ENCODE measurements at places on chromosomes 5 and 9. TPM values are rescaled to one million over a fixed set of nuclear protein-coding genes. Genes with fewer than 3 reads are reported as not detected.

IL11RA gene
- 27.4 TPM for total RNA-seq

PPP3R2 gene
- total RNA-seq: not detected

IDNK gene
- 5.1 TPM for total RNA-seq

GNA14 gene
- 0.09 TPM for total RNA-seq

CA9 gene
- 0.89 TPM for total RNA-seq

ZNF484 gene
- 8.0 TPM for total RNA-seq

FCN2 gene
- not detected for total RNA-seq

DNA sequence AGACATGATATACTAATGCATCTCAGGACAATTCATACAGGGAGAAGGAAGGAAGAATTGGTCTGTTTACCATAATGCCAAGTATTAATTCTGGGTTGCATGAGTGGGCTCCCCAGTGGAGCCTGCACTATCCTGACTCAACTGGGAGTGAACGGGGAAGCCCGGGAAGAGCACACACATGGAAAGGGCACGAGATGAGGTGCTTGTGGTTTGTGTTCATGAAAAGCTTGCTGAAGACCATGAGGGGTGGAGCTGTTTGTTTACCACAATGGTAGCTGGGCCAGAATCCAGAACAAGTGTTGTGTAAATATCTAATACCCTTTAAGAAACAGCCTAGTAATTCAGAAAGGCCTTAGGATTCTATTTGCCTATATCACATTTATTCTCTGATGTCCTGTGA, 44.6 kb downstream of the POC5 start:
- no peak for DNase-seq
- H3K4me3 ChIP-seq: no peak overlapping the region
- H3K4me1 ChIP-seq: peaks cover 50% of the 10 kb centered on the region

- no peak for DNase-seq
- H3K27ac ChIP-seq: no peak overlapping the region
- no peaks in the 10 kb centered on the region for H3K4me1 ChIP-seq
- no peak overlapping the region for H3K4me3 ChIP-seq
These were observed 96.4 kb downstream of the DIRAS2 start for GRCh38 chr9:90546200-90546599.

DNA sequence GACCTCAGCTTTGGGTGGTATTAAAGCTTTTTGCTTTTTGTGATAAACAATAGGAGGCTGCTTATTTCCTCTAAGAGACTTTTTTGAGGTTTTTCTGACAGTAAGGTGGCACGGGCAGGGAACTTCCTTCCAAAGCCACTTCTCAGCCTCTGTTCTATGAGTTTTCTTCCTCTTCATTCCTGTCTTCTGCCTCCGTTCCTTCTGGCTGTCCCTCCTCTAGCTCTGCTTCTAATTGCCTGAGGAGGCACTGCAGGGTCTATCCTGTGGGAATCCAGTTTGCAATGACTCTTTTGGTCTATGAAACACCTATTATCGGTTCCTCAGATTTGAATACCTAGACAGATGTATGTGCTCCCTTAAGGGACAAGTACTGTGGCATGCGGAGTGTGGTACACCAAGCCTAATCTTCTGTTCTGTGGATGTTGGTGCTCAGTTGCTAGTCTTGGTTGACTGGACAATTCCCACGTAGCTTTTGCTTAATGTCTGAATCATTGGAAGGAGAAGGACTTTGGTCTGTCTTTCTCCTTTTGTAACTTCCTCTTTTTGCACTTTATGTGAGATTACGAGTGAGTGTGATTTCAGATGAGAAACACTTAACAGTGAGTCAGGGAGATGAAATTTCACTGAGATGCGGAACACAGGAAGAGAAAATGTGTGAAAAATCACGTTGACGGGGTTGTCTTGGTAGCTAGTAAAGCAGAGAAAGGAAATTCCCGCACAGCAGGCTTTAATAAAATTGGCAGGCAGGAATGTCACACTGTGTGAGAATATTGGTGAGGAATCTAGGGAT, 305.2 kb downstream of the EFNA5 start:
- H3K36me3 ChIP-seq: no peaks in the 10 kb centered on the region
- no peak for DNase-seq
- no peak overlapping the region for H3K4me3 ChIP-seq
- peaks cover 8% of the 10 kb centered on the region for H3K27me3 ChIP-seq
- H3K27ac ChIP-seq: no peak overlapping the region

- H3K4me3 ChIP-seq: no peak overlapping the region
- H3K4me1 ChIP-seq: no peaks in the 10 kb centered on the region
- DNase-seq: no peak
- H3K27ac ChIP-seq: no peak overlapping the region
These were observed 14.7 kb downstream of the SNX2 start for GRCh38 chr5:122789461-122790171.

GRCh38 chr5:127313847-127314473, 23.4 kb downstream of the MEGF10 start:
- peak; percentile 48 for DNase-seq
- no peaks in the 10 kb centered on the region for H3K36me3 ChIP-seq
- H3K4me3 ChIP-seq: no peak overlapping the region
- peaks cover 30% of the 10 kb centered on the region for H3K27me3 ChIP-seq

DNA sequence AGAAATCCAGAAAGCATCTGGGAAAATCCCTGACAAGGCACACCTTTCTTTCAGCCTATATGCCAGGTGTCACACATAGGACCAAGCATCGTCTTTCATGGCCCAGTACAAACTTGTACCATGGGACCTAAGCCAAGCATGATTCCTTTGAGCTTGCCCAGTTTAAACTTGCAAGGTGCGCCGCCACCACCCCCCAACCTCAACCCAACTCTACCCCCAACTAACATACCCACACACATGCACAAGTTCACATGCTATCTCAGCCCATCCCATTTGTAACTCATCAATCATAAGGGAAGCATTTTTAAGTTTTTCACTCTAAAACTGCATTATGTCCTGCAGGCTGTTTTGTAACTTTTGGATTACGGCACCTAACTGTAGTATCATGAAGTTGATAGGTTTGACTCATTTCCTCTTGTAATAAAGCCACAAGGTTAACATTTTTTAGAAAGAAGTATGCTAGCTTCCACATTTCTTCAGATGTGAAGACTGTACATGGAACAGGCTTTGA, 145.9 kb upstream of the FST start:
- H3K4me1 ChIP-seq: no peaks in the 10 kb centered on the region
- H3K4me3 ChIP-seq: no peak overlapping the region

GRCh38 chr5:15183520-15183919, 311.9 kb upstream of the ANKH start:
- H3K4me1 ChIP-seq: no peaks in the 10 kb centered on the region
- H3K4me3 ChIP-seq: no peak overlapping the region
- H3K27ac ChIP-seq: no peak overlapping the region
- H3K27me3 ChIP-seq: no peaks in the 10 kb centered on the region

GRCh38 chr9:16637218-16637617, 233.3 kb downstream of the BNC2 start:
- H3K4me1 ChIP-seq: no peaks in the 10 kb centered on the region
- no peaks in the 10 kb centered on the region for H3K36me3 ChIP-seq

- H3K27me3 ChIP-seq: peaks cover 4% of the 10 kb centered on the region
- H3K4me1 ChIP-seq: peaks cover 22% of the 10 kb centered on the region
- no peak overlapping the region for H3K4me3 ChIP-seq
- DNase-seq: no peak
- no peaks in the 10 kb centered on the region for H3K36me3 ChIP-seq
- H3K27ac ChIP-seq: no peak overlapping the region
These were observed 38.8 kb upstream of the SPRY4 start for GRCh38 chr5:142363619-142363963.

DNA sequence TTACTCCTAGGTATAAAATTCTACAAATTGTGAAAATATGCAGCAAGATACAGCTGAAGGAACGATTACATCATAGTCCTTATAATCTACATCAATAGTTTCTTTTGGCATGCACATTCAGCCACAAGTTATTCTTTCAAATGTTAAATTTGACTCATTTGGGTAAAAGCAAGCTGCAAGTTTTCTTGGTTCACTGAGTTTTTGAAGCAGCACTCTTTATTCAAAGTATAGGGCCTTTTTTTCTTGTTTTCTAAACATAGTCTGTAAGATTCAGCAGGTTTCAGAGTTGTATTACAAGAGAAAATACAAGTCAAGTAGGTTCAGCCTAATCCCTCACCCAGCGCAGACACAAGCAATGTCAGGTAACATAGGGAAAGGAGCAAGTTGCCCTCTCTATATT, 981.5 kb downstream of the PTPRD start:
- no peaks in the 10 kb centered on the region for H3K27me3 ChIP-seq
- H3K4me3 ChIP-seq: no peak overlapping the region
- DNase-seq: no peak
- H3K4me1 ChIP-seq: no peaks in the 10 kb centered on the region
- no peaks in the 10 kb centered on the region for H3K36me3 ChIP-seq

DNA sequence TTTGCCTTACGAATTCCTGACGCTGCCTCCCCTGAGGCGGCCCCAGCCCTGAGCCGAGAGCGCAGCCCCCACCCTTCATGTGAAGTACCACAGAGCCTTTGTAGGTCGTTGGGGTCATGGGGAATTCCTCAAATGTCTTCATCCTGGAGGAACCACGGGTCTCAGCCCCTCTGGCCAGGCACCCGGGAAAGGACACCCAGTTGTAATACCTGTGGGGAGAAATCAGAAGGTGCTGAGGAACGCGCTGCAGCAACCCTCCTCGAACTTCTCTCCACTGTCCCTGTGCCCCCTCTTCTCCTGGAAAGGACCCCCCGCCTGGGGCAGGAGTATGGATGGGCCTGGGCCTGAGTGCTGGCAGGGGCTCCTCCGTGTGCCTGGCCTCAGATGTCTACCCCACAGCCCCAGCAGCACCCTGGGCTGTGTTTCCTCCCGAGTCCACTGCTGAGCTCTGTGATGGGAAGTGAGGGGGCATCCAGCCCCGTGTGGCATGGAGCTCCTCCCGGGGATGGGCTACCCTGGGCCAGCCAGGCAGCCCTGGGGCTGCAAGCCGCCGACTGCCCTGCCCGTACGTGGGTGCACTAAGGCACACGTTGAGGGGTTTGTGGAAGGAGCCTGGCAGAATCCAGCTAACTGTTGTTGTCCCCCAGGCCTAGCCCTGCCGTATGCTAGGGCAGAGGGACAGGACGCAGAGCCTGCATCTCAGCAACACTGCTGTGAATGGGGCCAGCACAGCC, 18.7 kb upstream of the SCGB3A1 start:
- no peak for DNase-seq
- no peaks in the 10 kb centered on the region for H3K36me3 ChIP-seq
- no peaks in the 10 kb centered on the region for H3K4me1 ChIP-seq
- no peak overlapping the region for H3K27ac ChIP-seq

GRCh38 chr9:4226331-4227250, 73.3 kb downstream of the GLIS3 start:
- H3K4me1 ChIP-seq: peaks cover 19% of the 10 kb centered on the region
- no peak overlapping the region for H3K27ac ChIP-seq
- H3K27me3 ChIP-seq: no peaks in the 10 kb centered on the region
- DNase-seq: no peak

DNA sequence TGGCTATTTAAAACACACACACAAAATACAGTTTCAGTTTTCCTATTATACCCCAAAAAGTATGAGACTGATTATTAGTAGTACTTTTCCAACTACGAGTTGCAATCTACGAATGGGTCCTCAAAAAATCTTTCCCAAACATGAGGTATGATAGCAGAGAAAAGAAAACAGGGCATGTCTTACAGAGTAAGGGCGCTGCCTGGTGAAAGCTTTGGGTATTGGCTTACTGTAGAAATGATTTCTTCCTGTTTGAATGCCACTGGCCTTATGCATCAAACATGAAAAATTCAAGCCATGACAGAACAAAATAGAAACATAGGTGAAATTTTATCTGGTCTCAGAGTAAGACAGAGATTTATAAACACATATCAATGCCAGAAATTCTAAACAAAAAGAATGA, 448.0 kb downstream of the SPOCK1 start:
- no peak overlapping the region for H3K4me3 ChIP-seq
- H3K4me1 ChIP-seq: no peaks in the 10 kb centered on the region
- no peaks in the 10 kb centered on the region for H3K36me3 ChIP-seq
- DNase-seq: no peak
- H3K27ac ChIP-seq: no peak overlapping the region
